ENCODE measurements at places on chromosomes 3 and 15. TPM values are rescaled to one million over a fixed set of nuclear protein-coding genes. Genes with fewer than 3 reads are reported as not detected.

KNG1 gene
- total RNA-seq: not detected

- DNase-seq: no peak
Observed at GRCh38 chr15:35669432-35670045, 123.6 kb upstream of the DPH6 start.

DNA sequence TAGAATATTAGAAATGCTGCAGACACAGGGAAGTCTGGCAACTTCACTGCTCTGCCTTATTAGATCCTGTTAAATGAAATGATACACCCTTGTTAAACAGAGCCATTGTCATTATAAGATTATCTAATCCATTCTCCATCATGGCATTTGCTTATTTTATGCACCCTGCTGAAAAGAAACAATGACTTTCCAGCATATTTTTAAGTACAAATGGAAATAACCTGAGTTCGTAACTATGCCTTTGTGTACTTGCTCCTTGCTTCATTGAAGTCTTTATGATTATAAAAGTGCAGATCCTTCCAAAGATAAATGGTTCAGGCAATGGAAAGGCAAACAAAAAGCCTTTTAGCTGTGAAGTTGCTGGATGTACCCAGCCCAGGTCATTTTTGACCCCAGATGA lies 195.7 kb downstream of the AGBL1 start:
- DNase-seq: no peak

GRCh38 chr3:16079519-16079918 lies 95.0 kb upstream of the GALNT15 start:
- DNase-seq: no peak

BFSP2 gene
- not detected for total RNA-seq

P2RY12 gene
- 0.42 TPM for total RNA-seq

GRCh38 chr3:28856796-28857195 lies 424.1 kb upstream of the RBMS3 start:
- no peak for DNase-seq

DNA sequence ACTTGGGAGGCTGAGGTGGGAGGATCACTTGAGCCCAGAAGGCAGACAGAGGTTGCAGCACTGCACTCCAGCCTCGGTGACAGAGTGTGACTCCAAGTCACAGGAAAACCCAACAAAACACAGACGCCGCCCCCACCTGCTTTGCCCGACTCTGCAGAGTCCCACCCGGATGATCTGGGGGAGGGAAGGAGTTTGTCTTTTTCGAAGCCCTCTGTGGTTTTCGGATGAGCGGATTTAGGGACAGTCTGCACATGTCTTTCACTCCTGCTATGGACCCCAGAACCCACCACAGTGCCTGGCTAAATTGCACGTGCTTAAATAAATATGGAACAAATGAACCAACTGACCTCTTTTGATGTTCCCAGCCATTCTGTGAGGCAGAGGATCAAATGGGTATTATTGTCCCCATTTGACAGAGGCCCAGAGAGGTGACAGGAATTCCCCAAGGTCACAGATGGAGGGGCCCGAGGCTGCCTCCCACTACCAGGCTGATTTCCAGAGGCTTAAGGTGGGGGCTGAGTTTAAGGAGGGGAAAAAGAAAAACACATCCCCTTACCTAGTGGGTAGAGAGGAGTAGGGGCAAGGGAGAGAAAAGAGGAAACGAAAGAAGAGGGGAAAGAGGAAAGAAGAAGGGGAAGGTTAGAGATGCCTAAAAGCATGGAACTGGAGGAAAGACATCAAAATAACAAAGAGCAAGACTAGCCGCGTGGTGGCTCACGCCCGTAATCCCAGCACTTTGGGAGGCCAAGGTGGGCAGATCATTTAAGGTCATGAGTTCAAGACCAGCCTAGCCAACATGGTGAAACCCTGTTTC lies 59.4 kb upstream of the TFRC start:
- DNase-seq: no peak

GRCh38 chr3:107574650-107575049 lies 51.9 kb downstream of the BBX start:
- no peak for DNase-seq

CFAP161 gene
- total RNA-seq: 0.52 TPM

SLC28A2 gene
- total RNA-seq: not detected

- DNase-seq: no peak
Observed at GRCh38 chr3:96705895-96706294, 108.5 kb upstream of the EPHA6 start.
